Stimulated activated CD4-positive, alpha-beta T cell treated with anti-CD3 and anti-CD28 coated beads, Interleukin-1b, Interleukin-23, amount 100 ng/mL, for 1 hour (primary cell): ENCODE measurements at places on chromosomes 13 and 19.

DNA sequence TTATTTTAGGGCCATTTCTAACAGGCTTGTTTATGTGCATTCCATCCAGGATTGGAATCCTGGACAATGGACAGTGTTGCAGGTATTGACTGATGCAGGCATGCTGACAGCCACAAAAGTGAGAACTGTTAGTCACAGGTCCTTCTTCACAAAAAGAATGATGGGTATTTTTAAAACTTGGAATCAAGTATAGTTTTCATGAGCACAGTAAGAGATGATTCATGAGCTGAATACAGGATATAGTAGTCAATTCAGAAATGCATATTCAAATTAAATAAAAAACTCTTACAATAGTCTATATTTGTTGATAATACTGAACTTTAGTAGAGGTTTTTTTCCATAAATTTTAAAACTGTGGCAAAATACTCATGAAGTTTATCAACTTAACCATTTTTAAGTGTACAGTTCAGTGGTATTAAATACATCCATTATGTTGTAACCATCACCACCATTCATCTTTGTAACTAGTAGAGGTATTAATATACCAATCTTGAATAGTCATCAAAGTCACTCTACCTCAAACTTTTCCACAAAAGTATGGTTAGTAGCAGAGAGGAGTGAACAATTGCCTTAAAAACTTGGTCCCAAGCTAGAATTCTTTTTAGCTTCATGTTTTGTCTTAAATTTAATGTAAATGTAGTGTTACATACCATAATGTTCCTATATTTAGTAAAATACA lies 79.5 kb downstream of the KCNRG start:
- DNase-seq, result no peak

DNA sequence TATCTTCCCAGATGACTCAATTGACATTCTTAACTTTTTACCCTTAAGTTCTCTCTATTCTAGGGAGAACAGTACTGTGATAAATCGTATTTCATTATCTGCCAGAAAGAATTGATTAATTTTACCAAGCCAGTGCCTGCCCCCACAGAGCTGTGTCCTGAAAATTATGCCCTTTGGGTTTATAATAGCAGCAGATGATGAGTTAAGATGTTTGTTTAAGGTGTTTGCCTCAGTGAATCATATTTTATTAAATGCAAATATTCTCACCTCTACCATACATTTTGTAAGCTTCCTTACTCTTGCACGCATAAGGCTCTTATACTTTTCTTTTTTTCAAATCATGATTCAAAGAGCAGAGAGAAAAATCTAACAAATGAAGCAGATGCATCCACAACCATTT lies 318.6 kb downstream of the DCT start:
- DNase-seq, result no peak

- DNase-seq, result no peak
Observed at GRCh38 chr13:21297447-21297846, 121.0 kb downstream of the MRPL57 start.

DNA sequence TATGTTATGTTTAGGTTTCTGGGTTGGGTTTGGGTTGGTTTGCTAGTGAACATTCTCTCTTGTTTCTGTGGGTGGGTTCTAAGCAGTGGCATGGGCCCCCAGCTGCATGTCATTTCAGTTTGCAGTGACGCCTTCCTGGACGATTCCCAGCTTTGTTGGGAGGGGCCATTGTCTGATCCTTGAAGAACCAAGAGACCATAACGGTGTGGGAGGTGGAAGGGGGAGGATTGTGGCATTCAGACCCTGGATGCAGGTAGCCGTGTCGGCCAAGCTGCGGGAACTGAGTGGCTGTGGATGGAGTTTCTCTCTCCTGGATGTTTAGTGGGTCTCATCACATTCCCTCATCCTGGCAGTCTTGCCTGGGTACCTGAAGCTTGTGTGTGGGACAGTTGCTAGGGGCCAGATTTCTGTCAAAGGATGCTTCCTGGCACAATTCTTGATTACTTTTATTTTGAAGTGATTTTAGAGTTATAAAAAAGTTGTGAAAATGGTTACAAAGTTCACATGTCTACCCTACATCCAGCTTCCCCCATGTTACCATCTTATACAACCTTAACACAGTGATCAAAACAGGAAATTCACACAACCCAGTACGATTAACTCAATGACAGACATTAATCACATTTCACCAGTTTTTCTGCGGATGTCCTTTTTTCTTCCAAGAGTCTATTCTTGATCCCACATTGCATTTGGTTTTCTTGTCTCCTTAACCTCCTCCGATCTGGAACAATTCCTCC lies 123.8 kb downstream of the SIPA1L3 start:
- DNase-seq, result no peak

- no peak for DNase-seq
Observed at GRCh38 chr19:7074705-7075282, 5.3 kb downstream of the ZNF557 start.

DNA sequence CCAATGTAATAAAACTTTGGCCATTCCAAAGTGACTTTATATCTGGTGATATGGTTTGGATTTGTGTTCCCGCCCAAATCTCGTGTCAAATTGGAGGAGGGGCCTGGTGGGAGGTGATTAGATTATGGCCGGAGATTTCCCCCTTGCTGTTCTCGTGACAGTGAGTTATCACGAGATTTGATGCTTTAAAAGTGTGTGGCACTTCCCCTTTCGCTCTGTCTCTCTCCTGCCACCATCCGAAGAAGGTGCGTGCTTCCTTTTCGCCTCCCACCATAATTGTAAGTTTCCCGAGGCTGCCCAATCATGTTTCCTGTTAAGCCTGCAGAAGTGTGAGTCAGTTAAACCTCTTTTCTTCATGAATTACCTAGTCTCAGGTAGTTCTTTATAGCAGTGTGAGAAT lies 9.3 kb upstream of the NALCN start:
- no peak for DNase-seq
